ENCODE measurements at places on chromosomes 3 and 15.

DNA sequence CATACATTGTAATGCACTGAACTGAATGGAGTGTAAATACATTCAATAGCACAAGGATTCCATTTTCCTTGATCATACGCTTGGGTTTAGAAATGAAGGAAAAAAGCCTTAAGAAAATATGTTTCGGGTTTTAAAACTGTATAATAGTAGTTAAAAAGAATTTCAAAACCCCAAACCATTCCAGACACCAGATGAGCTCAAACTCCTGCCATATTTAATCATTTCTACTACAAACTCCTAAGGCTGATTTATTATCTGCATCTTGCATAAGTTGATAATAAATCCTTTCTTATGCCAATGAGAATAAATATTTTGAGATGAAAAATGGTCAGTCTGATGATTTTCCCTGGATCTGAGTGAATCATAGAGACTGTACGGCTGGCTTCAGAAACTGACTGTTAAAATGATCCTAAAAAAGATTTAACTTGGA is 51.0 kb downstream of the NR1D2 start:
- no peak overlapping the region for H3K27ac ChIP-seq
- no peaks in the 10 kb centered on the region for H3K27me3 ChIP-seq
- H3K4me1 ChIP-seq, result peaks cover 22% of the 10 kb centered on the region
- H3K36me3 ChIP-seq, result no peaks in the 10 kb centered on the region

GRCh38 chr3:126126286-126126685 is 42.4 kb upstream of the SLC41A3 start:
- no peaks in the 10 kb centered on the region for H3K4me1 ChIP-seq
- DNase-seq, result no peak
- H3K27ac ChIP-seq, result no peak overlapping the region
- no peaks in the 10 kb centered on the region for H3K36me3 ChIP-seq

- H3K27me3 ChIP-seq, result no peaks in the 10 kb centered on the region
- no peaks in the 10 kb centered on the region for H3K36me3 ChIP-seq
- no peak overlapping the region for H3K27ac ChIP-seq
- no peak overlapping the region for H3K4me3 ChIP-seq
Observed at GRCh38 chr15:32936283-32936918, 218.6 kb downstream of the GREM1 start.

- H3K36me3 ChIP-seq, result no peaks in the 10 kb centered on the region
- no peak overlapping the region for H3K4me3 ChIP-seq
- H3K4me1 ChIP-seq, result no peaks in the 10 kb centered on the region
- DNase-seq, result no peak
- peaks cover 10% of the 10 kb centered on the region for H3K27me3 ChIP-seq
Observed at GRCh38 chr15:87047203-87047965, 967.7 kb downstream of the AGBL1 start.

DNA sequence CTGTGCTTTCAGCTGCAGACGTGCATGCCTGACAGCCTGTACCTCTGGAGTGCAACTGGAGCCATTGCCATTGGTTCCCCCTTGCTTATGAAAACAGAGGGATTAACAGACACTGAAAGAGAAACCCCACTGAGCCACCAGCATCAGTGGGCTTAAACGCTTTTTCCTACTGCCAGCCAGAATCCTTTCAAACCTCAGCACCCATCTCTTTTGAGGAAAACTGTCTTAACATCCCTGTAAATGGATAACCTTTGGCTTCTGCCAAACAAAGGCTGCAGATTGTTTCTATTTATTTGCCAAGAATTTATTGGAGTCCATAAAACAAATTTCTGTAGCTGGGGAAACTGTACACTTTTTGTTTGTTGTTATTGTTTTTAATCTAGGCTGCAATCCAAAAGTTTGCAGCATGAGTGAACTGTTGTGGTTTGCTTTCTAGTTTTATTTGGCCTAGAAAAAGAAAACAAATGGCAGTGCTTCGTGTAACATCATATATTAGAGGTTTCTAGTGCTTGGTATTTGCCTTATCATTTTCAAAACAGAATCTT is 369.2 kb upstream of the IL12A start:
- DNase-seq, result no peak
- H3K4me1 ChIP-seq, result peaks cover 22% of the 10 kb centered on the region
- no peaks in the 10 kb centered on the region for H3K36me3 ChIP-seq
- no peak overlapping the region for H3K27ac ChIP-seq

GRCh38 chr15:40307421-40308211 is at the start of gene PLCB2:
Gene PLCB2, minus strand, starts transcription at chr15:40307935. Its CDS starts 263 bp downstream, at chr15:40307672.
- H3K27ac ChIP-seq, result peak within 1 kb of the TSS; percentile 51
- H3K4me1 ChIP-seq, result peaks cover 8% of the 10 kb centered on the region
- peak; percentile 44 for DNase-seq
- H3K36me3 ChIP-seq, result no peaks in the 10 kb centered on the region
- H3K4me3 ChIP-seq, result peak within 1 kb of the TSS; percentile 45
- peaks cover 12% of the 10 kb centered on the region for H3K27me3 ChIP-seq

DNA sequence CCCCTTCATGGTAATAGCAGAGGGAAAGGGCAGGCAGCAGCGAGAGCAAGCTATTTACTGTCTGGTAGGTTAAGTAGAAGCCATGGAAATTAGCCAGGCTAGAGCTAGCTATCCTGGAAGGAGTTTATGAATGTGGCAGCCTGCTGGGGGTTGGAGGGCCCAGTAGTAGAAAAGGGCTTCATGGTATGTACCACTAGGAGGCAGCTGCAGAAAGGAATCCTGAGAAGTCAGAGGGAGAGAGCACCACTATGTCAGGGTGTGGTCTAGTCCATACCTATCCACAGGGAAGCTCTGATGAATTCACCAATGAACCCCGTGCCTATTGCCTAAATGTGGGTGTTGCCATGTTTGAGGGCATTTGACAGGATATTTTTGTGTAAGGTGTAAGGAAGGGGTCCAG is 55.0 kb downstream of the PLAAT1 start:
- H3K27ac ChIP-seq, result no peak overlapping the region
- no peaks in the 10 kb centered on the region for H3K36me3 ChIP-seq
- no peak for DNase-seq
- H3K4me3 ChIP-seq, result no peak overlapping the region
- no peaks in the 10 kb centered on the region for H3K27me3 ChIP-seq

- no peak overlapping the region for H3K27ac ChIP-seq
- no peak overlapping the region for H3K4me3 ChIP-seq
- no peak for DNase-seq
- H3K4me1 ChIP-seq, result no peaks in the 10 kb centered on the region
- no peaks in the 10 kb centered on the region for H3K36me3 ChIP-seq
- no peaks in the 10 kb centered on the region for H3K27me3 ChIP-seq
Observed at GRCh38 chr3:177992993-177993970, 543.0 kb upstream of the KCNMB2 start.

DNA sequence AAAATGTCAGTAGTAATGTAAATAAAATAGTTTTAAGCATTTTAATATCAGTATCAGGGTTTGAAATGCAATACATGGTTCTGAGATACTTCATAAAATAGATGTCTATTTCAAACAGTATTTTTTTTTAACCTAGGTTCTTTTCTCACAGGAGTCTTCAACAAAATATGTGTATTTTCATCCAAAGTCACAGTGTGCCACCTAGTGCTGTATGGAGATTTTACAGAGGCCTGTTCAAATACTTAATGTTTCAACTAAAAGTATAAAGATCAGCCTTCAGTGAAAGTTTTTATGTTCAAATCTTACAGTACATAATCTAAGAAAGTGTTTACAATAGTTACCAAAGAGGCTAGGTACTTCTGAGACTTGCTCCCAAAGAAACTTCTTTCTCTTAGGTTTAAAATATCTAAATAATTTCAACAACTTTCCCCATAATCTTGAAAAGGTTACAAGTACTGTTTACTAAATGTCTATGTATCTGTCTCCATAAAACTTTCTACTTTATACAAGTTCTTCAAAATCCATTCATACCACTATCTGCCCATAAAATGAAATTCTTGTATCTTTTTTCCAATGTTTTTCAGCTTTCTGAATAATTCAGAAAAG is 38.3 kb downstream of the SCAPER start:
- no peak for DNase-seq
- H3K4me3 ChIP-seq, result no peak overlapping the region
- no peaks in the 10 kb centered on the region for H3K27me3 ChIP-seq
- H3K36me3 ChIP-seq, result no peaks in the 10 kb centered on the region
- peaks cover 46% of the 10 kb centered on the region for H3K4me1 ChIP-seq

GRCh38 chr15:60912984-60913697 is 316.0 kb downstream of the RORA start:
- no peak overlapping the region for H3K27ac ChIP-seq
- H3K27me3 ChIP-seq, result no peaks in the 10 kb centered on the region

DNA sequence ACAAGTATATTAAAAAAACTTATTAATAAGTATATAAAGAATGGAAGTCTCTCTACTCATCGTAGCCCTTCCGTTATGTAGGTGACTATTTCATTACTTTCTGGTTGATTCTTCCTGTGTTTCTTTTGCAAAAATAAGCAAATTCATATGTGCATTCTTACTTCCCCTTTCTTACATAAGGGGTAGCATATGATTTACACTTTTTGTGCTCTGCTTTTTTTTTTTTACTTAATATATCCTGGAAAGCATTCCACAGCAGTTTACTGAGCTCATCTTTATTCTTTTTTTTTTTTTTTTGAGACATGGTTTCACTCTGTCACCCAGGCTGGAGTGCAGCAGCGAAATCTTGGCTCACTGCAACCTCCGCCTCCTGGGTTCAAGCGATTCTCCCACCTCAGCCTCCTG is 12.9 kb downstream of the SCAMP5 start:
- DNase-seq, result no peak
- H3K4me3 ChIP-seq, result no peak overlapping the region
- H3K27me3 ChIP-seq, result no peaks in the 10 kb centered on the region
- no peaks in the 10 kb centered on the region for H3K36me3 ChIP-seq
- no peaks in the 10 kb centered on the region for H3K4me1 ChIP-seq

DNA sequence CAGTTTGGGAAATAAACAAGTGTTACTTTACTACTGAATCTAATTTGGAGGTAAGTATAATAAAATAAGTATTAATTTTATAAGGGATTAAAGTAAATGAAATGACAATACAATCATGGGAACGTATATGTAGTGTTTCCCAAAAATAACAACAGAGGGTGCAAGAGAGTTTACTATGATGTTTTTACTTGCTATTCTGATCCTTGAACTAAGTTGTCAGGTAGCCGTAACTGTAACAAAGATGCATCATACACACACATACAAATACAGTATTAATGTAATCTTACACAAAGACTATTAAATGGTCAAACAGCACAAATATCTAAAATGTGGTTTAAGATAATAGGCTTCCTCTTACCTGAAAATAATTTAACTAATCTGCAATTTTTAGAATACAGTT is 311.4 kb downstream of the TBC1D5 start:
- no peaks in the 10 kb centered on the region for H3K36me3 ChIP-seq
- peaks cover 6% of the 10 kb centered on the region for H3K4me1 ChIP-seq
- no peak overlapping the region for H3K27ac ChIP-seq

- no peak overlapping the region for H3K27ac ChIP-seq
- no peaks in the 10 kb centered on the region for H3K27me3 ChIP-seq
- no peaks in the 10 kb centered on the region for H3K36me3 ChIP-seq
- DNase-seq, result no peak
Observed at GRCh38 chr3:106692624-106693023, 684.6 kb upstream of the CCDC54 start.
